ENCODE measurements at places on chromosomes 4 and X.
A peak's percentile ranks its signal among the peaks of the same experiment; 100 is the strongest.

GRCh38 chr4:184434501-184435066, 39.8 kb downstream of the IRF2 start:
- no peak for DNase-seq

GRCh38 chr4:114875630-114876029, 237.8 kb downstream of the NDST4 start:
- no peak for DNase-seq

GRCh38 chr4:95980877-95981360, 141.0 kb downstream of the PDHA2 start:
- DNase-seq = no peak

DNA sequence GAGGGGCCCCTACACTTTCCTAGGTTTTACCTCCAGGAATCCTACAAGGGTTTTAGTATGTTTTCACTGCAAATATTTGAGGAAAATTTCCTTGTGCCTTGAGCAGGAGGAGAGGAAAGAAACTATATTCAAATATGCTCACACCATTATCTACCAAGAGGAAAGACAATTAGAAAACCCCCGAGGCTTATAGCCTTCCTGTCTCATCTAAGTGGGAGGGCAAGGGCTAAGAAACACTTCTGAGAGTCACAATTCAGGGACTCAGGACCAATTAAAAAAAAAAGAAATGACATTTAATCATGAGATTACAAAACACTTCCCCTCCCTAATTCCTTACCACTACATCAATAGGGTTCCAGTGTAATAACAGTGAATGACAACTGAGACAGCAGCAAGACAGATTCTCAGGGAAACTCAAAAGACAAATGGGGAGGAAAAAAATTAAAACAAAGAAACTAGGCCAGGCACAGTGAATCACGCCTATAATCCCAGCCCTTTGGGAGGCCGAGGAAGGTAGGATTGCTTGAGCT, 45.6 kb downstream of the ATRX start:
- DNase-seq = no peak

DNA sequence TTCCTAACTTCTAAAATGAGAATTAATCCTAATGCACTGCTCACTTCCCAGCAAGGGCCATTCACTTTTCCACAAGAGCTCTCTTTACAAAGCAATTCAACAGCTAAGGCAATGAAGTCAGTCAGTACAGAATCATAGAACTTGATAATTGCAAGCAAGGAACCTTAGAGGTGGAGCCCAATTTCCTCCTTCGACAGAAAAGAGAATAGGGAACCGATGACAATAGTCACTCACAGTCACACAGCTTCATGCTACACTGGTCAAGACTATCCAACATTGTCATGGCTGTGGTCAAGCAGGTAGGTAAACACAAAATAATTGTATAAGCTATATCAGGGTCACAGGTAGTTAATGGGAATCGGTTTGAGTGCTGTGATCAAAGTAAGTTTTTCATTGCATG, 90.0 kb downstream of the ELOVL6 start:
- DNase-seq = no peak

DNA sequence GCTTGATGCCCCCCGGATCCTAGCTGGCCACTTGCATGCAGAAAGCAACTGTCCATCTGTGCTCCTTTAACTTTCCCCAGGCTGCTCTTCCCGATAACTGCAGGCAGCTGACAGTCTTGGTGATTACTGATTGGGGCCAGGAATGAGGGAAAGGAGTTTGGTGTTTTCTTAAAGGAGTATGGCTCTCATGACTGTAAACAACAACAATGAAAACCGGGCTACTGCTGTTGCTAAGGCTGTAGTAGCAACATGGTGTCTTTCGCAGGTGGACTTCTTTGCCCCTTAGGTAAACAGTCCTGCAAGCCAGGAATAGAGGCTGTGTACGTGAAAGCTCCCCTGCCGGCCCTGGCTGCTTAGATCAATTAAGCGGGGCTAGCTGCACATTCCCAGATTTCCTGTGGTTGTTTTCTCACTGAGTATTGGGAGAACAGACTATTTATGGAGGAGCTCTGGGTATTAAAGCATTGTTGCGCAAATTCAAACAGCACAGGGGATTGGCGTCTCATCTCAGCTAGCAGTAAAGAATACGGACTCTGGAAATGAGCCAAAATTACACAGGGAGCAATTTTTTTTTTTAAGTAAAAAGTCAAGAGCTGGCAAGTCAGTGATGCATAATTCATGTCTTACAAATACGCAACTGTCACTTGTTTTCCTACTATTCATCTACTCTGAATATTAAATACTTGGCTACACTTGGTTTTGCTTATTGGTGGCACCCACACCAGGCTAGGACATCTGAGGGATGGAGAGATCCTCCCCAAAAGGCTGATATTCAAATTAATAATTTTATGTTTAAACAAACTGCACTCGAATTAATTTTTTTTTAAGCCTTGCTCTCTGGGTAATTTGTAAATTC, 61.6 kb upstream of the NAP1L5 start:
- peak; percentile 39 for DNase-seq

GRCh38 chrX:13235930-13236329, 83.9 kb downstream of the ATXN3L start:
- DNase-seq = no peak

GRCh38 chr4:73725985-73726384, 14.4 kb upstream of the CXCL8 start:
- no peak for DNase-seq

GRCh38 chr4:104302731-104303130, 192.0 kb downstream of the CXXC4 start:
- no peak for DNase-seq

DNA sequence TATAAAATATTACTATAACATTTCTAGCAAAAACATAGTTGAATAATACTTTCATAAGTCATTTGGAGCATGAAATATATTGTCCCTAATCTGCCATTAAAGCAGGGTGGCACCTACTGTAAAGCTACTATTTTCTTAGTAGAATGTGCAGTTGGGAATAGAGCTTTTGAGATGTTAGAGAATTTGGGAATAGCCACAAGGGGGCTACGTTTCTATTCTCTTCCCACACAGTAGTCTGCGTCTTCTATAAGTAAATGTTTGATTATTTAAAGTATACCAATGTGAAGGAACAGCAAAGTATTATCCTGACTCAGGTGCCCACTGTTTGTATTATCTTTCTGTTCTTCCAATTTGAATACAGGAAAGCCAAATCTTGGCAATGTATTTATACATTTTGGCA, 323.2 kb upstream of the GIMD1 start:
- no peak for DNase-seq

DNA sequence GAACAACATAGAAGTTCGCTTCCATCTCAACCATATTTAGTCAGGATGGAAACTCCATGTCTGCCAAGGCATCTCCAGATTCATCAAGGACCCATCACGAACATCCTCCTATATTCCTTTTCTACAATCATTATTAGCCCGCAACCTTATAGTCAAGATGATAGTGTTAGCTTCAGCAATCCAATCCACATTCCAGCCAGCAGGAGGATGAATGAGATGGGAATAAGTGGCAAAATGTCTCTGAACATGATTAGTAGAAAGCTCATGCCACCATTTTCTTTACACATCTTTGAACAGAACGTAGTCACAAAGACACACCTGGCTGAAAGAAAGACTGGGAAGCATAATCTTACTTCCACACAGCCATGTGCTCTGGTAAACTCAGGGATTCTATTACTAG, 18.6 kb upstream of the NR0B1 start:
- no peak for DNase-seq

DNA sequence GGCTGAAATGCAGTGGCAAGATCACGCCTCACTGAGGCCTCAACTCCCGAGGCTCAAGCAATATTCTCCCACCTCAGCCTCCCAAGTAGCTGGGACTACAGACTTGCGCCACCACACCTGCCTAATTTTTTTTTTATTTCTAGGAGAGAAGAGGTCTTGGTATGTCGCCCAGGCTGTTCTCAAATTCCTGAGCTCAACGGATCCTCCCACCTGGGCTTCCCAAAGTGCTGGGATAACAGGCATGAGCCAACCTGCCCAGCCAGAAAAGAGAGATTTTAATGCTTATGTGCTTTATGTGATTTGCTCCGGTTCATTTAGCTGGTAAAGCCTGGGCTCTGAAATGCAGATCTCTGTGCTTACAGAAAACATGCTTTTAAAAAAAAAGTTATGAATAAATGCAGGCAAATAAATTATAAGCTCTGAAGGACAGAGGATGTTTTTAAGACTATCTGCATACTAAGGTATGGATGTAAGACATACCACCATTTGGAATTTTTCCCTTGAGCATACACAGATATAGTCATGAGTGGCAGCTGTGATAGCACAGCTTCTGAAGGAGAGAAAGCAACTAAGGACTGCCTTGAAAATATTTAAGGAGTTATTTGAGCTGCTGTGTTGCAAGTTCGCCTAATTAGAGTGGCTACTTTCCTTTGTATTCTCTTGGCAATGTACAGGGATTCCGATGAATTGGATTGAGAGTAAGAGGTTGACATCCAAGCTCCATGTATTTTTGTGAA, 13.8 kb downstream of the GUCY1B1 start:
- DNase-seq = no peak

DNA sequence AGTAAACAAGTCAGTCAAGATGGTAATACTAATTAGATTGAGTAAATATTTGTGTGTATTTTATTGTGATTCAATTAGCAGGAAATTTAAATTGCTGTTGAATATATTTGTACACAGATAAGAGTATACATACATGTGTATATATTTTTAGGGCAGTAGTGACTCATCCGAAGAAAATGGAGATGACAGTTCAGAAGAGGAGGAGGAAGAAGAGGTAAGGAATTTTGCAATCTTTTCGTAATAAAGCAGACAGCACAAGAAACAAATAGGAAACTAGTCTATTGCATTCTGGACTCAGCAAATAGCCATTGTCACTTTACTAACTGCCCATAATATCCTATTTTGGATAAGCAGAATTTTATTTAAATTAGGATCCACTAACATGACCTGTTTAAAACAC, 6.6 kb downstream of the IBSP start:
- no peak for DNase-seq

GRCh38 chr4:168506014-168506413, 9.2 kb downstream of the PALLD start:
- DNase-seq = no peak

GRCh38 chrX:140274811-140275525, 229.9 kb downstream of the SOX3 start:
- DNase-seq = no peak

DNA sequence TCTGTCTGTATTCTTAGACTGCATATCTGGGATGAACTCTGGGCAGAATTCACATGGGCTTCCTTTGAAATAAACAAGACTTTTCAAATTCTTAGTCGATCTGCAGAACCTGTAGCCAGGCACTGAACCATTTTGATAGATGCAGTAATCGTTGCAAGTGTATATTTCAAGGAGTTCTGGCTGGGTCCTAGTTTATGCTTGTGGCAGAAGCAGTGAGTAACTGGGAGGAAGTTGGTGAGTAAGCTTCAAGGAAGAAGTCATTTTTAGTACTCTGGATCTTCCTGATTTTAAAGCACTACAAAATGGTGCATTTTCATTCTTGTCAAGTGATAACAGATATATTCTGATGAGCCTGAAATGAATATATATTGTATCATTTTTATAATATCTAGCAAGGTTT, 9.5 kb downstream of the HPRT1 start:
- no peak for DNase-seq

GRCh38 chr4:15955670-15956069, 7.3 kb downstream of the FGFBP2 start:
- no peak for DNase-seq

- no peak for DNase-seq
Observed at GRCh38 chr4:150859453-150859852, 155.6 kb downstream of the LRBA start.

GRCh38 chrX:111719426-111720210, 38.6 kb downstream of the ALG13 start:
- no peak for DNase-seq

- no peak for DNase-seq
Observed at GRCh38 chrX:39381422-39381821, 580.2 kb downstream of the MID1IP1 start.

- DNase-seq = peak; percentile 12
Observed at GRCh38 chr4:26410385-26411293, 79.6 kb downstream of the CCKAR start.

GRCh38 chr4:17324386-17324830, 187.5 kb downstream of the QDPR start:
- DNase-seq = no peak

- DNase-seq = no peak
Observed at GRCh38 chr4:69800599-69800998, 40.2 kb upstream of the SULT1B1 start.

- no peak for DNase-seq
Observed at GRCh38 chrX:65932173-65933084, 107.5 kb downstream of the VSIG4 start.

DNA sequence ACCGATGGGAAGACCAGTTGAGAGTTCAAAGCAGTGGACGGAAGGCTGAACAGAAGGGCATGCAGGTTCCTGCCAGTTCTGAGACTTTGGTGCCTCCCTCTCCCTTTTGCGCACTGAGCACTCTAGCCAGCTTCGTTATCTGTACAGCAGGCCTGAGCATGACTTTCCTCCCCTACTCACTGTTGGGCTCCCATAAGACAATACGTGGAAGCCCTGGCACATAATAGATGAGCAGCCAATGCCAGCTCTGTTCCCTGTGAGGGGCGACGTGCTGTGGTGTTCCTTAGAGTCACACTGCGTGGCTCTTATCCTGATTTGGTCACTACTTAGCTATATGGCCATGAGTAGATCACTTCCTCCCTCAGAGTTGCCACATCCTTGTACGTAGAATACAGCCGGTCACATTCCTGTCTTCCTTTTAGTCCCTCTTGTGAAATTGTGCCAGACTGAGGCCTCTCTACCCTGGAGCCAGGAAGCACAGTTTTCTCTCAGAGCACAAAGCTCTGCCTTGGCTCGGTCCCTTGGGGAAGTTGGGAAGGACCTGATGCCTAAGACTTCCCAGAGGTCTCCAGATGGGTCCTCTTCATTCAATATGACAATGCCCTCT, 160.4 kb upstream of the MAMLD1 start:
- no peak for DNase-seq

GRCh38 chrX:121011254-121011653, 25.7 kb upstream of the CT47A1 start:
- no peak for DNase-seq

Measured in brain pericyte (primary cell).